ENCODE measurements at places on chromosomes 2 and 18.

GRCh38 chr2:196360650-196361049 lies 189.3 kb upstream of the STK17B start:
- no peak for DNase-seq

- DNase-seq, result no peak
These were observed 43.4 kb upstream of the VIT start for GRCh38 chr2:36653155-36653554.

GRCh38 chr2:117091041-117091837 lies 723.3 kb upstream of the DDX18 start:
- DNase-seq, result no peak

DNA sequence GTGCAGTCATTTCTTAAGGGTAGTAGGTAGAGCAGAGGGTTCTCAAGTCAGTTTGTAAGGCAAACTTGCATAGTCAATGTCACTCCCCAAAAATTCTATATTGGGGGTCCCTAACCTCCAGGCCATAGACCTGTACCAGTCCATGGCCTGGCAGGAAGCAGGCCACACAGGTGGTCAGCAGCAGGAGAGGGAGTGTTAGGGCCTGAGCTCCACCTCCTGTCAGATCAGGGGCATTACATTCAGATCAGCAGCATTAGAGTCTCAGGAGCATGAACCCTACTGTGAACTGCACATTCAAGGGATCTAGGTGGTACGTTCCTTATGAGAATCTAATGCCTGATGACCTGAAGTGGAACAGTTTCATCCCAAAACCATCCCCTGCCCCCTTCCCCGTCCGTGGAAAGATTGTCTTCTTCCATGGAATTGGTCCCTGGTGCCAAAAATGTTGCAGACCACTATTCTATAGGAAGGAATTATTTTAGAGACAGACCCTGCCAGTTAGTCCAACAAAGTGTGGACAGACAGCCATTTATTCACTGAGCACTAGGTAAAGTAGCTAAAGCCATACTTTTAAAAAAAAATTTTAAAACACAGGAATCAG lies 6.7 kb downstream of the COA5 start:
- peak; percentile 27 for DNase-seq

DNA sequence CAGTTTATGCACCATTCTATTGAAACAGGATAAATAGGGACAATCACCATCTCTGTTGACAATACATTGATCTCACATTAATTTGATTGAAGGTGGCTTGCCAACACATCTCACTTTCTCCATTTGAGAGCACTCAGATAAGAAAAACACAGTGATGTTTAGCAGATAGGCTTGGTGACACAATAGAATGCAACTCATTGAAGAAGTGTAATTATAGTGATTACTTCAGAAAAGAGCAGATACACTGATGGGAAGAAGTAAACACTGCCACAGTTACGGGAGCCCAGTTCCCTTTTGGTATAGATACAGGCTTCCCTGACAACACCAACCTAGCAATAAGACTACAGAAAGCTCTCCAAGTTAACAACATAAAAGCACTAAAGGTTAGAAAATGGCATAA lies 89.1 kb downstream of the FIGN start:
- DNase-seq, result no peak

- DNase-seq, result no peak
These were observed 37.5 kb downstream of the SLC5A7 start for GRCh38 chr2:108023776-108024175.

GRCh38 chr18:49241852-49242251 lies 218.6 kb downstream of the DYM start:
- DNase-seq, result no peak

GRCh38 chr2:229974266-229974665 lies 52.0 kb downstream of the FBXO36 start:
- no peak for DNase-seq

- DNase-seq, result no peak
These were observed 251.4 kb downstream of the KLHL29 start for GRCh38 chr2:23636426-23636825.

- no peak for DNase-seq
These were observed 139.0 kb downstream of the ESCO1 start for GRCh38 chr18:21461460-21461859.

DNA sequence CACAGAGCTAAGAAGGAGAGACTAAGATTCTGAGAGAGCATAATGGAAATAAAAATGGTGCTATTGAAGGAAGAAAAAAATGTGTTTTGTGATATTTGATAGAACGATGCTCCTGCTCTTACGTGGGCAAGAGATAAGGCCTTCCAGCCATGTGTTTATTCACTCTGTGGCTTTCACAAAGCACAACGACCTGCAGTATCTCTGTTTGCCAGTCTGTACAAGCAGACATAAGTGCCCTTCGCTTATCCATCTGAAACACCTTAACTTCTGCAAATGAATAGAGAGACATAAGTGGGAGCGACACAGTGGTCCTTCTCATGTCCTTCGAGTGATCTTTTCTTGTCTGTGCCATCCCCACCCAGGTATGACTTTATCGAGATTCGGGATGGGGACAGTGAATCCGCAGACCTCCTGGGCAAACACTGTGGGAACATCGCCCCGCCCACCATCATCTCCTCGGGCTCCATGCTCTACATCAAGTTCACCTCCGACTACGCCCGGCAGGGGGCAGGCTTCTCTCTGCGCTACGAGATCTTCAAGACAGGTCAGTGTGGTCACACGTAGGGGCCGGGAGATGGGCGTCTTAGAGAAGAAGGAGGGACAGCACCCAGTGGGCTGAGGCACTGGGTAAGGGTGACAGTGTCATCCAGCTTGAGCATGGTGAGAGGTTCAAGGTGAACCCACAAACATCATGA lies 33.7 kb downstream of the NRP2 start:
- no peak for DNase-seq

DNA sequence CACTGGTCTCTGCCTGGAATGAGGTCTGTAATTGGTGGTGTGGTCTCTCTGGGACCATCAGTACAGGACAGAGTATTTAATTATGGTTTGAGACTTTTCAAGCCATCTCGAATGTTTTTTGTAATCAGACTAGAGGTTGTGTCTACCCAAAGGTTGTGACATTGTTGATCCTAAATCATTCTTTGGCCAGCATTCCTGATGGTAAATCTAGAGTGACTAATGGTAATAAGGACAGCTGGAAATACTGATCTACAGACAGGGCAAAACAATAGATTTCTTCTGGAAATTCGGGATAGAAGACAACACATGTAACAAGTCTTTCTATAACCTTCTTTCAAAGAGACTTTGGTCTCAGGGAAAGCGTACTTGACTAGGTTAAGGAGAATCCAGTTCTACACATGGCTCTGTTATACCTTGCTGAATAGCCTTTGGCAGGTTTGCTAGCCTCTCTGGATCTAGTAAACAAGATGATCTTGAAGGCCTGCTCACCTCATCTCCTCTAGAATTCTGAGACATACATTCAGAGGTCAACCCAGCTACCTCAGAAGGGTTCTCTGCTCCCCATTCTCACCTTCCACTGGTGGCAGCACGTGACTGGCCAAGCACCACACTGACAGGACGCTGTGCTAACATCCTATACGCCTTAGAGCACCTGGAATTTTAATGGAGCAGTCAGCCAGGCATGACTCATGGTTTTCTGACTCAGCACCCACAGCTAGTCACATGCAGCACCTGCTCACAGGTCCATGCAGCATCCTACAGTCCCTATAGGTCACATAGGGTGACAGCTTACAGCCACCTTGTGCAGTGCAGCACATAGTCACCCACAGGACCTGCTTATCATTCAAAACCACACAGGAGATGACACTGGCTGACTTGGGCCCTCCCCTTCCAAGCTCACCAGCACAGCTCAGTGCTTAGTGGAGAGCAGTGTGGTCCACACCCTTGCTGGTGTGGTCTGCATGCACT lies 12.2 kb downstream of the PLB1 start:
- DNase-seq, result no peak

- peak; percentile 86 for DNase-seq
These were observed 123.0 kb upstream of the SLC39A10 start for GRCh38 chr2:195533771-195534642.

DNA sequence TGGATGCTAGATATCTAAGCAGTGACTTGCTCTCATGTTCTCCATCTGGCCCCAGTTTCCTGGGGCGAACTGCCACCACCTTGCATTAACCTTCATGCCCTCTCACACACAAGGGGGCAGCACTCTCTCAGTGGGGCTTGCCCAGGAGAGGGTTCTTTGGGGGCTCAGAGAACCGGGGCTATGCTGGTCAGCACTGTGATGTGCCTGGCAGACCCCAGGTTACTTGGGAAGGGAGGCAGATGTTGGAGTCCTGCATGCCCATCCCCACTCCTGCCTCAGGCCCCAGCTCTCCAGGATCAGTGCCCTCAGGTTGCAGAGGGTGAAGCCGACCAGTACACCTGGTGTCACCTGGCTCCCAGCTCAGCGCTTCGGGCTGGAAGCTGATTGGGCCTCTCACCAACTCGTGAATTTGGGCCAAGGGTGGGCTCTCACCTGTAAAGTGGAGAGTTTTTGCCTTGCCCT lies 396.2 kb upstream of the HS6ST1 start:
- DNase-seq, result no peak

GRCh38 chr18:29171892-29172755 lies 995.2 kb upstream of the CDH2 start:
- no peak for DNase-seq

- DNase-seq, result no peak
These were observed 735.2 kb upstream of the GCFC2 start for GRCh38 chr2:76445880-76446279.

Data from stimulated activated naive CD8-positive, alpha-beta T cell treated with anti-CD3 and anti-CD28 coated beads, Interleukin-15, amount 100 ng/mL, for 72 hours (primary cell).